ENCODE measurements at places on chromosomes 7 and 10.

GRCh38 chr10:61024856-61025201, 80.8 kb upstream of the RHOBTB1 start:
- no peak for DNase-seq

GRCh38 chr10:46546591-46547540, 9.6 kb downstream of the GPRIN2 start:
- no peak for DNase-seq

- no peak for DNase-seq
Observed at GRCh38 chr10:21445163-21445562, 80.3 kb downstream of the SKIDA1 start.

GRCh38 chr10:88913788-88914187, 33.7 kb downstream of the STAMBPL1 start:
- DNase-seq: no peak

GRCh38 chr7:100532165-100533022, 6.6 kb upstream of the AGFG2 start:
- no peak for DNase-seq
